ENCODE measurements at places on chromosomes 1 and 21.

DNA sequence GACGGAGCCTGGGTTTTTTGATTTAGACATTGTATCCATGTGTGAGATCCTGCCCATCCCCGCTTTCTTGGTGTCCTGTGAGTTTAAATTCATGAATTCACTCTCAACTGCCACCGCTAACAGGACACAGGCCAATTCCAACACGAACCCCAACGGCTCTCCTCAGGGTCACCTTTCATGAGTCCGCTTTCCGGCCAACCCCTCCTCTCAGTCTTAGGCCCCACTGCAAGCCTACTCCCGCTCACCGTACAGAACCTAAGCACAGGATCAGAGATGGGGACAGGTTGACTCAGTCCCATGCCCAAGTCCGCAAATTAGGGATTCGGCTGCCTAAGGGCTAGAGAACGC is 238 bp upstream of the SCP2 start:
- no peak for DNase-seq

- DNase-seq: no peak
These were observed 21.1 kb upstream of the H3-3A start for GRCh38 chr1:226041419-226041818.

DNA sequence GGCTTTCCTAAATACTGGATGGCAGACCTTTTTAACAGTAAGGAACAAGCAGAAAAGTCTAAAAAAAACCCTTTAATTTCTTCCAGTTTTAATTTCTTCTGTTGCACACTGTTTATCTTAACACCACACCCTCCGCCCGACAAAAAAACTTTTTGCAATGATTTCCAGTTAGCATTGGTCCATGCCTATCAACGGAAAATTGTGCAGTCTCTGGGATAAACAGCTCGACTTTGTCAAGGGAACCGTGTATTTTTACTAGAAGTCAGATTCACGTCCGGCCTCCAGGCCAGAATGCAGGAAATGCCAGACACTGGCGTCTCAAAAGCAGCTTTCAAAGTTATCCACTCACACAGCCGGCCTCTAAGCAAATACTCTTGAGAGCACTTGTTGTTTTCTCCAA is 378 bp upstream of the NUP210L start:
- DNase-seq: no peak

GRCh38 chr1:52571783-52572182 is 18.9 kb upstream of the TUT4 start:
- DNase-seq: no peak

DNA sequence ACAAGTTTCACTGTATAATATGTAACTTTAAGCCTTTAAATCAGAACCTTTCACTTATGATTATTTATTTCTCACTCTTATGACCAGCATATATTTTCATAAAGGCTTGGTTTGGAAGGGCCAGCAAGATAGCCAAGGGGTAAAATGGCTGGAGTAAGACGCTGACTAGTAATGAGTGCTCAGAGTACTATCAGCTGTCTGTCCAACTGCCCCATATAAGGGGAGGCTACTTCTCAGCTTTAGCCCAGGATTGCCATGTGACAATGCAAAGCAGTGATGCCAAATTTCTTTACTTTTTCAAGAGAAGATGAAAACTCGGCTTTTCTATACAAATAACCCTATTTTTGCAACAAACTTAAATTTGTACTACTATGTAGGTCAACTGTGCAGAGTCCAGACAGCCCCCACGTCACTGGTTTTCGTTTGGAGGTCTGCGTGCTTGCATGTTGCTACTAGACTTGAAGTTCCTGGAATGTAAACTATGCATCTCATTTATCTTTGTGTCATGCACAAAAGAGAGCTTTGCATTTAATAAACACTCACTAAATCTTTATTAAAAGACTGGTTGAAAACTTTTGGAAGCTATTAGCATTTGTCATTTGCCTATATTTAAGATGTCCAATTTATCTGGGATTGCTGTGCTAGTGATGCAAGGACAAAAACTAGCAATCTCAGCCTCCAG is 110.4 kb downstream of the TNFSF18 start:
- DNase-seq: no peak

DNA sequence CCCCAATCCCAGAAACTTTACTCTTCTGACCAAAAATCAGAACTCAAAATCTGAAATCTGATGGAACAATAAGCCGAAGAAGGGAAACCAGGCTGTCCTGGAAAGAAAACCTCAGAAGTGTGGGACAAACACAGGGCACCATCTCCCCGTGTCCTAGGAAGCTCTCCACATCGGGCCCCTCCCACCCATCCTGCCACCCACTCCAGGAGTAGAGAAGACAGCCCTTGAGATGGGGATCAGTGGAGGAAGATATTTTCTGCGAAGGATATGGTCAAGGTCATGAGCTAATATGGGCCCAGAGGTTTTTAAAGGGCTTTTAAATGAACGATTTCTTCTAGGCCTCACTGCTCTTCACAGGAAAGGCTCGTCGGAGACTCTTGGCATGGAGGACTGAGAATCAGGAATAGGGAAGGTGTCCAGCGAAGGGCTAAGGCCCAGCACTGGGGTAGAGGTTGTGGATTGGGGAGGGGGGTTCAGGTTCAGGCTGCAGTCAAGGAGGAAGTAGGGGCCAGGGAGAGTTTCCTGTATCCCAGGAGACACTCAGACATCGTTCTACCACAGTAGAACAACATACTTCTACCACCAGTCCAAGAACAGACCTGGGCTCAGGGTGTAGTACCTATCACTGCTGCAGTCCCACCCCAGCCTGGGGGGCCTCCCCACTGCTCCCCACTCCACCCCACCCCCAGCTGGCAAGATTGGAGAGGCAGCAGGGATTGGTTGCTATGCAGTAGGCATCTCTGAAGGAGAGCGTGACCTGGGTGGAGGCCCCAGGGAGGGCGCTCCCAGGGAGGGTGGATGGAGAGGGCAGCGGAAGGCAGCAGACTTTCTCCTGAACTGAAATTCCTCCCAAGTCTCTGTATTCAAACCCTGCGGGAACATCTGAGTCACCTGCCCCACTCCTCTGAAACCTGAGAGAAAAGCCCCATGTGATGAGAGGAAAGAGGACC is 1.2 kb upstream of the S100A5 start:
- DNase-seq: no peak

- DNase-seq: no peak
These were observed 29.6 kb downstream of the SIM2 start for GRCh38 chr21:36728371-36729111.

Data from HuH-7.5 (cell line).